ENCODE measurements at places on chromosomes 1 and 21.

GRCh38 chr21:44670642-44671432 is 4.1 kb upstream of the KRTAP12-2 start:
- no peak for DNase-seq

DNA sequence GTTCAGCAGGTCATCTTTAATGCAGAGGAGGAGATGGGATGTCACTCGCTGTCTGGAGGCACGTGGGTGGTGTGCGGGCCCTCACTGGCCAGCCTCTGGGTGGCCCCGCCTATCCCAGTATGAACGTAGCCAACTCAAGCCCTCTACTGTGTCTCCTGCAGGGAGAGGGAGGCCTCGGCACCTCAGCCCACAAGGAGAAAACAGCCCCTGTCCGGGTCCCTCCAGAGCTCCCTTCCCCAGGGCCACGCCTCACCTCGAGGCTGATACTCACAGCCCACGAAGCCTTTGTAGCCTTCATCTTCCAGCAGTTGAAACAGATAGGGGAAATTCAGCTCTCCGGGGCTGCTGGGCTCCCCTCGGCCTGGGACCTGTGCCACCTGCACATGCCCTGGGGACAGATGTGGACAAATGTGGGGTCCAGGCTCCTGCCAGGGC is 2.6 kb downstream of the HYI start:
- DNase-seq: no peak

- no peak for DNase-seq
Observed at GRCh38 chr1:41401899-41402298, 40.7 kb downstream of the FOXO6 start.

DNA sequence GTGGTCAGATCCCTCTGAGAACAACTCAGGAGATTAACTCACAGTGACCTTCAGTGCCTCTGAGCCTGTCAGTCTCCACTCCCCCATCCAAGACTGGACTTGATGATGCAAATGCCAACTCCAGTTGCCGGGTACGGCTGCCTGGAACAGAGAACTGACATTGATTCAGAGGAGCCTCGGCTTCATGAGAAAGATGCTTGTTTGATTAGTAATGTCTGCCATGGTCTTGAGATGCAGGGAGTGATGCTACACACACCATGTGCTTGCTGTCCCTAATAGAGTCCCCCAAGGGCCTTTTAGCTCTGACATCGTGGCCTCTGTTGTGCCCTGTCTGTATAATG is 51.8 kb upstream of the LRP8 start:
- no peak for DNase-seq

- DNase-seq: no peak
Observed at GRCh38 chr1:239040523-239040922, 345.8 kb upstream of the CHRM3 start.

GRCh38 chr1:3553166-3553939 is 58.0 kb downstream of the MEGF6 start:
- DNase-seq: no peak
